ENCODE measurements at places on chromosomes 7 and 10.

DNA sequence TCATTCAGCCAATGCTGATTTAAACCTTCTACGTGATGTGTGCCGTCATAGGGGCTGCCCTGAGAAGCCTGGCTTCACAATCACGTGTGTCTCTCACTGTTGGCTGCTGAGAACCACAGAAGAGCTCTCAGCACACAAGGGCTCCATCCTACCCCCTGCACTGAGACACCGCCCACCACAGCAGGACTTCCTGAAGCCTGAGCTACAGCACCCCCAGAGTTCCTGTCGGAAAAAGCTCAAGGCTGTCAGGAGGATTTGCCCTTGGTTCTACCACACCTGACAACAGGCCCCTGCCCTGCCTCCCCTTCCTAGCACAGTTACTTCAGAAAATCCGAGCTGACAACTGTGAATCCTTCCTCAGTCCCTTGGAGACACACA, 191.9 kb downstream of the MAD1L1 start:
- peak; percentile 6 for DNase-seq

- DNase-seq = no peak
Observed at GRCh38 chr10:102460836-102461186, 9.5 kb upstream of the C10orf95 start.

DNA sequence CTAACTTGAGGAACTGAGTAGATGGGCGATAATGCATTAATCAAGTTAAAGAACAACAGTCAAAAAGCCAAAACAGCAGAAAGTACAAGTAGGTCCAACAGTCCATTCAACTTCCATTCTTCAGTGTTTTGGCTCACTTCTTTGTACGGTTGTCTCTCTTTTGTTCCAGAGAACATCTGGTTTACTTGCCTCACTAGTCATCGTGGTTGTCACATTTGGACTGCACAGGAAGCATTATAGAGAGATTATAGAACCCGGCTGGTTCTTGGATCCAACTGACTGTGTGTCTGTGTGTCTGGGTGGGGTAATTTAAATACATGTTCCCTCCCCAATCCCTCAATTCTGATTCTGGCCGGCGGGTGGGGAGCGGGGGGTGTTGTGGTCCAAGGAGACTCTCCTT, 1.8 kb upstream of the CEP41 start:
- DNase-seq = no peak

DNA sequence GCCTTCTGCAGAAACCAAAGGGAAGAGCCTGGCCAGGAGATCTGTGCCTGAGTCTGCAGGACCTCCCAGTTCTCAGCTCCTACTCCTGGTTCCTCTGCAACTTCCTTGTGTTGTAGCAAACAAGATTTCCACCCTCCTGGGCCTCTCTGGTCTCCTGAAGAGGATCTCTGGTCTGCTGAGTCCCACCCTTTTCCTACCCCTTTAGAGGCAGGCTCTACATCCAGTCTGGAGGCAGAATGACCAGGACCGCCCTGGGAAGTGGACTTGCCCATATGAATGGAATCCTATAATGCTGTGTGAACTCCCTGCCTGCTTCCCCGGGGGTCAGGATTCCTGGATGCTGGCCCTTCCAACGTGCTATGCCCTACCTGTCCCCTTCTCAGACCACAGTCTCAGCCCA, 3.2 kb downstream of the DENND2A start:
- DNase-seq = no peak

DNA sequence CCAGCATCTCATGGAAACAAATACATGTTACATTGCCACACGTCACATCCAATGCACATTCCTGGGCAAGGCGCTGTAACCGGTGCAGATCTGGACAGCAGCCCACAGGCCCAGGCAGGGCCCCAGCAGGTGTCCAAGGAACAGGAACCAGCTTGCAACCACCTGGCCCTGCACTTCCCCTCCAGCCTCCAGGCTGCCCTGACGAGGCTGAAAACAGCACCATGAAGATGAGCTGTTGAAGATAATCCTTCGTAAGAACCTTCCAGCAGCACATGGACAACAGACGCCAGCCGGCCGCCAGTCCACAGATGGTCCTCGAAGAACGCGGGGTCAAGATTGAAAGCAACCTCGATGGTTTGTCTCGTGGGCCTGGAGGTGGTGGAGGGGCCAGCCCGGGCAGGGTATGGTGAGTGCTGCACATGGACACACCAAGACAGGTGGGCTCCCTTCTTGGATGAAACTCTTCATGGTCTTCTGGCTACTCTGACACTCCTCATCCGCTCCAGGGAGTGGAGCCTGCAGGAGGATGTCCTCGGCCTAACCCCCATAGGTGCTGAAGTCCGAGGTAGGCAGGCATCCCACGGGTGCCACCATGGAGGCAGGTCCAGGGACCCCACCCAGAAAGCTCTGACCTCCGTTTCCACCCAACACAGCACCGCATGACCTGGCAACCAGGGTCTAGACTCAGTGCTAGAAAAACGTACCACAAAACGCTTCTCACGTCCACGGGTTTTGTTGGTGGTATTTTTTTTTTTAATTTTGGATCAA, 22.9 kb downstream of the PDGFA start:
- peak; percentile 3 for DNase-seq

DNA sequence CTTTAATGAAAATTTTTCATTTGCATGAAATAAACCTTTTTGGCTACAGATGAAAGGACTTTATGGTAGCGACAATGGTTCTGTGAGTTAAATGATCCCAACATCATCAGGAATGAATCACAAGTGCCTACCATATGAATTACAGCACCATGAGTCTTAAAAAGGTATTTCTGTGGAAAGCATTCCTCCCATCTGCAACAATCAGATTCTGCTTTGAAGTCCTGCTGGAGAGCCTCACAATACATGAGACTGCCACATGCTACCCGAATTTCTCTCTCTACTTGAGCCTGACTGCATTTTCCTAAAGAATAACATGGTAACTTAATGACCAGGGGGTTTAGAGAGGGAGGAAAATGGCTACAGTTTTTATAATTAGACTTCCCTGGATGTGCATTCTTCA, 190.3 kb downstream of the TWIST1 start:
- no peak for DNase-seq

DNA sequence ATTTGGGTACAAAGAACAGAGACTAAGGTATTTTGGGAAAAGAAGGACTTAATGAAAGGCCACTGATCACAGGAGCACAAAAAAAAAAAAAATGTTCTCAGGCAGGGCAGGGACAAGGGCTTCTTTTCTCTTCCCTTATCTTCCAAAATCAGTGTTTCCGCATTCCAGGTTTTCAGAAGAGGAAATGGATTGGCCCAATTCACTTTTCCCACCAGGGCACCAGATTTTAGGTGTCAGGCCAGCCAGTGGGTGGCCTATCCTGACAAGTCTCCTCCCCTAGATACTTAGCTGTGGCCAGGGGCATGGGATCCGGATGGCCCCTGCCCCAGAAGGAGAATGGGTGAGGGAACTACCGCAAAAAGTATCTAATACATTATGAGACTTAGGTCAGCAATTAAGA, 88.9 kb upstream of the WAC start:
- DNase-seq = no peak

Measured in left colon (tissue), 2 donors.